Prostate gland (tissue), 2 donors: ENCODE measurements at places on chromosomes 11 and 22. TPM values are rescaled to one million over a fixed set of nuclear protein-coding genes. Genes with fewer than 3 reads are reported as not detected.

DNA sequence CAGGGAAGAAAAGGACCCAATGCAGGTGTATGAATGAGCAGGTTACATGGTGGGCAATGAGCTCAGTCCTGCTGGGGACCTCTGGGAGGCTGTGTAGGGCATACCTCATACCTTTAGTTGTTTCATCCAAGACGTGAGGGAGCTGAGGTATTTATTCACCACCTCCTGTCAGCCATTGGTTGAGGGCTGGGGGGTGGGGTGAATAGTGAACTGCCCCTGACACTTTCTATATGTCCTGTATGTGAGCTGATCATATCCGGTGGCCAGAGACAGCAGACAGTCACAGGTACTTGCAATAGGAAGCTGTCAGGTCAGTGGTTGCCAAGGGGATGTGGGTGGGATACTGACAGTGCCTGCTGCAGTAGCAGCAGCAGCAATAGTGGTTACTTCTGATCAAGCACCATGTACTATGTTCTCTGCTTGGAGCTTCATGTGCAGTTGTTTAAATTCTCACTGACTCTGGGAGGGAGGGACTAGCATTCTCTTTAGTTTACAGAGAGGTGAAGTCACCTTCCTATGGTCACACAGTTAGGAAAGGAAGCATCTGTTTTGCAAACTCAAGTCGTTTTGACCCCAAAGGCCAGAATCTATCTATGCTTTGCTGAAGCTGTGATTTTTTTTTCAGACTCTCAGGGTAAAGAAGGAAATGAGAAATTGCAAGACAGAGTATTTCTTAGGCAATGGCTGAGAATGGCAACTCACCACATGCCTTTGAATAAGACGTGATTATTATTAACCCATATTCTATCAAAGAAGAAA is 54.0 kb downstream of the MIAT start:
- no peak for DNase-seq

DNA sequence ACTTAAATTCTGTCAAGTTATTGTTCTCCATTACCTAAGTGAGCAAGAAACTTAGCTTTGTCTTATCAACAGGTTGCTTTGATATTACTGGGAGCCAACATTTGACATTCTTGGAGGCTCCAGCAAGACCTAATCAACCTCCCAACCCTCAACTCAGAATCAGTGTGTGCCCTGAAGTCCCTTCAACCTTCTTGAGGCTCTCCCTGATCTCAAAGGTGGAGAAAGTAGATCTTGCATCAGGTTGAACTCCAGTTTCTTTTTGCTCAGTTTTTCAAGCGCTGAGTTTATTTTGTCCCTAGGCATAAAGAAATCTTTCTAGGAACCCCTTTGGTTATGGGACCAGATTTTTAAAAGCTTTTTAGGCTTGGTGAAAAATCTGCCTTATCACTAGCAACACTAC is 1.4 kb downstream of the FAM111A start:
- DNase-seq, result no peak

DNA sequence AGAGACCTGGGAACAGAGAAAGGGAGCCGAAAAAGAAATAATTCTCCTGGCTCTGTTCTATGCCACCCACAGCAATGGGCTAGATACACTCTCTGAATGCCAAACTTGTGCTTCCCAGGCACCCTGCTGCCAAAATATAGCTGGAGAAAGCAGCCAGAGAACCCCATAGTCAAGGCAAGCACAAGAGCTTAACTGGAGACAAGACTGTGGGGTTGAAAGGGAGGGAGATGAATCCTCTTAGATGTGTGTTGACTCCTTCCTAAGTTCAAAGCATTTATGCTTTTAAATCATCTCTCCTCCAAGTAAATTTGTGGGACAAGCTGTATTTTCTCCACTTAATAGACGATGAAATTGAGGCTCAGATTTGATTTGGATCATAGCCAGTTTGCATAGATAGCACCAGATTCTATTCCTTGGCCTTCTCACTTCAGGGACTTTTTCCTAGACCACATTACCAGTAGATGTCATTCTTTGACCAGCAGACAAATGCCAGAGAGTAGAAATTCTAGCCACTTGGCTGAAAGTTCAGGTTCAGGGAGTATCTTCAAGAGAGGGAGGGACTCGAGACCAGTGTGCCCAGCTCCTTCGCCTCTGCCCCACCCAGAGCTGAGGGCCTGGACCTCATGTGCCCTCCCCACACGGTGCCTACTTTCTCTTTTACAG is 16.5 kb upstream of the ETS1 start:
- no peak for DNase-seq

Gene MUC6
- 0.74 TPM for total RNA-seq

DNA sequence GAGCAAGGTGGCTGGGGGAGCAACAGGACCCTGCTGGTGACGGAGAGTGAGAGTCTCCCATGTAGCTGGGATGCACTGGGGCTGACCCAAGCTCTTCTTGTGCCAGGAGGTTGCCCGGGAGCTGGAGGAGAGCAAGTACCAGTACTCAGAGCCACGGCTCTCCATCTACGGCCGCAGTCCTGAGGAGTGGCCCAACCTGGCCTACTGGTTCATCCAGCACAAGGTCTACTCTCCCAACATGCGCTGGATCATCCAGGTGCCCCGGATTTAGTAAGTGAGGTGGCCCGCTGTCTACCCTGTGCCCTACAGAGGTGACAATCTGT is 40.4 kb downstream of the AMPD3 start:
- no peak for DNase-seq

DNA sequence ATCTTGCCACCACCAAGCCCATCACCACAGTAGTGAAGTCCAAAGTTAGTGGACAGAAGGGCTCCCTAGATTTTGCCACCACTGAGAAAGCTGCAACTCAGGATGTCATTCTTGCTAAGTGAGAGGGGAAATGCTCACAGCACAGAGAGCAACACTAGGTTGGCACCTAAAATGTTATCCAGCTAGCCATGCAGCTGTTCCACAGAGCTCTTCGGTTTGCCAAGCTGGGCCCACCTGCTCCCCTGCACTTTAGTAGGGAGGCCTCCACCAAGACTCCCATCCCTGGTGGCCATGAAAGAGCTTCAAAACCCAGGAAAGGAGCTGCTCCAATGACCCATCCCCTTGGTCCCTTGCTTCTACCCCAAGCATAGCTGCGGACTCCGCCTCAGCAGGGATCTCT is 63.8 kb downstream of the TRIM29 start:
- no peak for DNase-seq

DNA sequence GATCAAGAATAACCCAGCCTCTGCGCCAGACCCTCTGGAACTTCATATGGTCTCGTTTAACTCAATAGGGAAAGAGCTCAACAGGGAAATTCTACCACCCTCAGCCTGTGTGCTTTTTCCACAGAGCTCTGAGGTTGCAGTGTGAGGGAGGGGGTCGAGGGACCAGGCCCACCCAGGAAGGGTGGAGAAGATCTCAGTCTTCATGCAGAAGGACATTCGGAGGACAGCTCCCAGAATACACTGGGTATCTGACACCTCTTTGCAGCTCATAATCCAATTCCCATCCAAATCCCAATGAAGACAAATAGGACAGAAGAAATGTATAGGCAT is 56.6 kb downstream of the ST14 start:
- no peak for DNase-seq

Gene ESAM
- 18.6 TPM for total RNA-seq

DNA sequence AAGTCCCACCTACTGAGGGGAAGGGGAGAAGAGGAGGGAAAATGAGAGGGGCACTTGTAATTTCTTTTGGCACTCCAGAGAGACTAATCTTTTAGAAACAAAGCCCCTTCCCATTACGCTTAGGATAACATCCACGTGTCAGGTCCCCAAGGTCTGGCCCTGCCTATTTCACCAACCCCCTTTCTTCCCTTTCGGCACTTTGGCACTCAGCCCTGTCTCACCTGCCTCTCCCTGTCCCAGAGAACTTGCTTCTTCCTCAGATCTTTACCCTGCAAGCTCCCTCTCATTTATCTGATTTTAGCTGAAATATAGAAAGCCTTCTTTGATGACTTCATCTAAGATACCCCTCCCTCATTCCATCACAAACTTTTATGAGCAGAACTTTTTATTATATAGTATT is 55.5 kb downstream of the RASSF10 start:
- peak; percentile 41 for DNase-seq
